ENCODE measurements at places on chromosomes 3 and 15. TPM values are rescaled to one million over a fixed set of nuclear protein-coding genes. Genes with fewer than 3 reads are reported as not detected.

- no peak overlapping the region for H3K27ac ChIP-seq
- no peaks in the 10 kb centered on the region for H3K27me3 ChIP-seq
- H3K4me3 ChIP-seq = no peak overlapping the region
- no peak for DNase-seq
Observed at GRCh38 chr3:101120039-101120438, 126.8 kb upstream of the ABI3BP start.

- H3K27ac ChIP-seq = peak overlapping the region; percentile 67
- H3K27me3 ChIP-seq = no peaks in the 10 kb centered on the region
- H3K4me1 ChIP-seq = peaks cover 29% of the 10 kb centered on the region
Observed at GRCh38 chr3:169228522-169228921, 435.0 kb downstream of the MECOM start.

DNA sequence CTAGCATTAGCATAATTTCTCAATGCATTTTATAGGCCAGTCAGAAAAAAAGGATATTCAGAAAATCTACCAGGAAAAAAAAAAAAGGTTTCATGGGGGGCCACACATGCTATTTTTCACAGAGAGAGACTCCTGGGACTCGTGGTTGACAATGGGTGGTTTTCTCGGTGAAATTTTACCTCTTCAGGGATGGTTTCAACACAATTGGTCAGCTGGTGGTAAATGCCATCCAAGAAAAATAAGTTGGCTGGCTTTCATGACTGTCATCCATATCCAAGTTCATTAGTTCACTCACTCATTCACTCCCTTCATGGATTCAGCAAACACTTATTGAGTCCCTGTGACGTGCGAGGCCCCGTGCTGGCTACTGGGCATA lies 217.3 kb downstream of the SHQ1 start:
- H3K4me1 ChIP-seq = no peaks in the 10 kb centered on the region
- H3K27ac ChIP-seq = no peak overlapping the region
- H3K36me3 ChIP-seq = no peaks in the 10 kb centered on the region
- no peak overlapping the region for H3K4me3 ChIP-seq
- DNase-seq = no peak
- H3K27me3 ChIP-seq = no peaks in the 10 kb centered on the region

GRCh38 chr15:96330064-96330449 lies 443 bp upstream of the NR2F2 start:
- H3K36me3 ChIP-seq = peaks cover 10% of the 10 kb centered on the region
- H3K27ac ChIP-seq = peak overlapping the region; percentile 96
- H3K27me3 ChIP-seq = peaks cover 77% of the 10 kb centered on the region
- H3K4me1 ChIP-seq = peaks cover 68% of the 10 kb centered on the region

GRCh38 chr3:11084098-11084497 lies 70.2 kb upstream of the HRH1 start:
- peaks cover 25% of the 10 kb centered on the region for H3K27me3 ChIP-seq
- no peaks in the 10 kb centered on the region for H3K36me3 ChIP-seq
- no peak for DNase-seq
- no peak overlapping the region for H3K27ac ChIP-seq
- no peaks in the 10 kb centered on the region for H3K4me1 ChIP-seq

- DNase-seq = no peak
- H3K27ac ChIP-seq = no peak overlapping the region
- no peaks in the 10 kb centered on the region for H3K36me3 ChIP-seq
- no peaks in the 10 kb centered on the region for H3K27me3 ChIP-seq
- no peaks in the 10 kb centered on the region for H3K4me1 ChIP-seq
- H3K4me3 ChIP-seq = no peak overlapping the region
Observed at GRCh38 chr3:34886443-34886842, 752.9 kb upstream of the ARPP21 start.

- peak overlapping the region; percentile 80 for H3K4me3 ChIP-seq
- H3K36me3 ChIP-seq = peaks cover 39% of the 10 kb centered on the region
- no peaks in the 10 kb centered on the region for H3K27me3 ChIP-seq
Observed at GRCh38 chr3:148992635-148993255, 1.4 kb downstream of the GYG1 start.

- DNase-seq = no peak
- no peak overlapping the region for H3K4me3 ChIP-seq
- peak overlapping the region; percentile 46 for H3K27ac ChIP-seq
- H3K4me1 ChIP-seq = no peaks in the 10 kb centered on the region
- H3K36me3 ChIP-seq = no peaks in the 10 kb centered on the region
Observed at GRCh38 chr3:153038779-153039178, 123.2 kb upstream of the RAP2B start.

GRCh38 chr3:33250712-33251111 lies 26.5 kb upstream of the FBXL2 start:
- no peak for DNase-seq
- no peaks in the 10 kb centered on the region for H3K36me3 ChIP-seq
- no peaks in the 10 kb centered on the region for H3K4me1 ChIP-seq
- H3K27ac ChIP-seq = no peak overlapping the region

- H3K36me3 ChIP-seq = no peaks in the 10 kb centered on the region
- no peak overlapping the region for H3K27ac ChIP-seq
- H3K4me3 ChIP-seq = no peak overlapping the region
- peaks cover 35% of the 10 kb centered on the region for H3K27me3 ChIP-seq
Observed at GRCh38 chr3:44065311-44066094, 176.2 kb upstream of the TOPAZ1 start.

DNA sequence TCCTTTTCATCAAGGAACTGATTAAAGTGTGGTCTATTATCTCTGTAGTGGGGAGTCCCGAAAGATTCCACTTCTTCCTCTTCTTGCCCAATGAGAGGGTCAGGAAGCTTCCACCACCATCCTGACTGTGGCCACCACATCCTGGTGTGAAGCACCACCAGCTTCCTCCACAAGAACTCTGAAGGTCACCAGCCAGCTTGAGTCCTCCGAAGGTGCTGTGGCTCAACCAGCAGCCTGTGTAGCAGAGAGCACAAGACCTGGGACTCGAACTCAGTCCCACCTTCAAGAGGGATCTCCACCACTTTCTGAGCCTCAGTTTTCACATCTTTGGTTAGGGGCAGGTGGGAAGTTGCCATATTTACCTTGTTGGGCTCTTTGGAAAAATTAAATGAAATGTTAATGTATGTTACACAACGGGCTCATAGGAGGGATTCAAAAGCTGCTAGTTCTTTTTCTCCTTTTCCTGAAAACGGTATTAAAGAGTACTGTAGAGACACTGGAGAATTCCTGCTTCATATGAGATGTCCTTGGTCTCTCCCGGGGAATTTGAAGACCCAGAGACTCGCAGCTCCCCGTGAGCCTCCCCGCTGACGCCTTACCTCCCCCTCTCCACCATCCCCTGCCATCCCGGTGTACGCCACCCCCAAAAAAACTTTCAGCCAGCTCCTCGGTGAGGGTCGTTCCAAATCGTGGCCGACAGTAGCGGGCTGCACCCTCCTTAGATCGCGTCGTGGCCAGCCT lies 816 bp upstream of the ACAN start:
- peaks cover 100% of the 10 kb centered on the region for H3K27me3 ChIP-seq
- H3K27ac ChIP-seq = no peak overlapping the region
- no peak for DNase-seq
- H3K4me1 ChIP-seq = peaks cover 11% of the 10 kb centered on the region
- H3K4me3 ChIP-seq = peak overlapping the region; percentile 53
- H3K36me3 ChIP-seq = no peaks in the 10 kb centered on the region

DNA sequence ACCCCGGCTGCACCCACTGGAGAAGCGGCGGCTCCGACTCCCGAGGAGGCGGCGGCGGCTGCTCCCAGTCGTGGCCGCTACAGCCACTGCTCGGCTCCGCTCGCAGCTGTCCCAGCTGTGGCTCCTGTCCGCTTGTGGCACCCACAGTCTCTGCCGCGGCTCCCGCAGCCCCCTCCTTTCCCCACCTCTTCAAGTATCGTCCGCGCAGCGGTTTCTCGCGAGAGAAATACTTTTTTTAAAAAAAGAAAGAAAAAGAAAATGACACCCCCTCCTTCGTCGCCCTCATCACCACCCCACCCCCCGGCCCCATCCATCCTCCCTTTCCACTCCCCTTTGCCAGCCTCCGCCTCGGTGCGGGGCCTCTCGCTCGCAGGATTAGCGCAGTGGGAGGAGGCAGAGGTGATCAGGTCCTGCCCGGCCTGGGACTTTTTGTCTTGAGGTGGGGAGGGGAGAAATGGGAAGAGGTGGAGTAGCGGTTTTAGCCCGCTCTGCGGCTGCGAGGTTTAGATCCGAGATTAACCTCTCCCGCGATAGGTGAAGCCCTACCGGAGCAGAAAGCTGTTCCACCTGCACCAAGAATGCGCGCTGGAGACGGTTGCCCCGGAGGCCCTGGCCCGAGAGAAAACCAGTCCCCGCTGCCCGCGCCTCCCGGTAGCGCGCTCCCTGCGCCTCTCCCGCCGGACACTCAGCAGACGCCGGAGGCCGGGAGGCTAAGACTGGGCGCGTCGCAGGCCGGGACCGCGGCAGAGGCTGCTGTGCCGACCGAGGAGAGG lies at the start of gene FBN1:
FBN1 (minus strand) TSS at position 152 of the 773 bp plus-strand sequence. CDS start 940 bp downstream, outside the sequence.
- peak within 1 kb of the TSS; percentile 97 for H3K4me3 ChIP-seq
- H3K27me3 ChIP-seq = peaks cover 29% of the 10 kb centered on the region
- peak; percentile 71 for DNase-seq

DNA sequence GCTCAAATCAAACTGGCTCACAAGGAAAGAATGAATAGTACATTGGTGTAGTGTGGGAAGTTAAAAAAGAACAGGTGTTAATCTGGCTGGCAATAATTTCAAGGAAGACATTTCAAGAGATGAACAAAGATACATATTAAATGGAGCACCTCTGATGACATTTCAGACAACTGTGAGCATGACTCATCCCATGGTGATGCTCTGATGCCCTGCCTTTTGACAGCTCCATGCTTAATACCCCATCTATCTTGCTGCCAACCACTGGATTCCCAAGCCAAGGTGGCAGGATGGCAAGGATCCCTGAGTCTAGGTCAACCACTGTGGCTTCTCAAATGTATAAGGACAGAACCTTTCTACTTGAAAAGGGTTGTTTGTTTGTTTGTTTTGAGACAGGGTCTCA lies 29.3 kb downstream of the LRRC2 start:
- no peak for DNase-seq
- no peaks in the 10 kb centered on the region for H3K27me3 ChIP-seq
- peaks cover 55% of the 10 kb centered on the region for H3K36me3 ChIP-seq
- no peak overlapping the region for H3K27ac ChIP-seq
- no peak overlapping the region for H3K4me3 ChIP-seq
- H3K4me1 ChIP-seq = peaks cover 18% of the 10 kb centered on the region

Gene CMTM6
- 10.9 TPM for total RNA-seq

Gene ACP3
- 1.3 TPM for total RNA-seq

Gene SPSB4
- 11.2 TPM for total RNA-seq

Gene KIF9
- total RNA-seq = 13.5 TPM

Gene NAALADL2
- total RNA-seq = 5.8 TPM

Gene SELENOS
- total RNA-seq = 50.6 TPM

Gene PGBD4
- 2.0 TPM for total RNA-seq

Measured in left ventricle myocardium inferior (tissue), 1 donor.